Esophagus squamous epithelium (tissue), 5 donors: ENCODE measurements at places on chromosomes 5 and 9. TPM values are rescaled to one million over a fixed set of nuclear protein-coding genes. Genes with fewer than 3 reads are reported as not detected.

DNA sequence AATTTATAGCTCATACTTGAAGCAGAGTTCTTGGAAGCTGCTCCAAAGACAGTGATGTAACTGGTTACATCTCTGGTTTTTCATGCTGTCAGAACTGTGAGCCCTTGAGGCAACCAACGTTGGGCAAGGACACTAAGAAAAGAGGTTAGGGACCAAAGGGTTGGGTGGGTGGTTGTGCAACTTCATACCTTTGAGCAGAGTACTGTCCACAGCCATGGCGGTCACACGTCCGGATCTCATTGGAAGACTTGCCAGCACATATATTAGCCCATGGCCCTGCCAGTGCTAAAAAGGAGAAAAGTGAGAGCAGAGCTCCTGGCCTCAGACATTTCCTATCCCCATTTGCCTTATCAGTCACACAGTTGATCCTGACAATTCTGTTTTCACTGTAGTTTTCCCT, 2.1 kb downstream of the LECT2 start:
- DNase-seq, result no peak

- DNase-seq, result no peak
These were observed 213.2 kb downstream of the PCSK5 start for GRCh38 chr9:76103531-76104315.

DNA sequence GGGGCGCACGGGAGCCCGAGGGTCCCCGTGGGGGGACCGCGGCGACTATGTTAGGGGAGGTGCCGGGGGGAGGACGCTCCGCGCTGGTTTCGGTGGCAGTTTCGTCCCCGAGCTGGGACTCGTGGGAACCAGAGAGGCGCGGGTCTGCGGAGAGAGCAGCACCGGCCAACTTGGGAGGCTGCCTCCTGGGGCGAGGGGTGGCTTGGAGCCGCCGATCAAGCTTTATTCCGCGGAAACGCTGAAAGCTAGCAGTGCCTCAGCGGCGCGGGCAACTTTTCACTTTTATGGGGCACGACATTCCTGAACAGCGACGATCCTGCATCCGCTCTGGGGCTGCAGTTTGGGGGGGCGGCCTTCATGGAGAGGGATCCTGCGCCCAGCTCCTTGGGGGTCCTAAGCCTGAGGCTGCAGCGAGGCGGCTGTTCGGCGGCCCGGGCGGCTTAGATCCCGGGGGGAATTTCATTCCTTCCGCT, 369 bp downstream of the OCLN start:
- no peak for DNase-seq

GRCh38 chr5:156675395-156675794, 174.7 kb upstream of the PPP1R2B start:
- no peak for DNase-seq

DNA sequence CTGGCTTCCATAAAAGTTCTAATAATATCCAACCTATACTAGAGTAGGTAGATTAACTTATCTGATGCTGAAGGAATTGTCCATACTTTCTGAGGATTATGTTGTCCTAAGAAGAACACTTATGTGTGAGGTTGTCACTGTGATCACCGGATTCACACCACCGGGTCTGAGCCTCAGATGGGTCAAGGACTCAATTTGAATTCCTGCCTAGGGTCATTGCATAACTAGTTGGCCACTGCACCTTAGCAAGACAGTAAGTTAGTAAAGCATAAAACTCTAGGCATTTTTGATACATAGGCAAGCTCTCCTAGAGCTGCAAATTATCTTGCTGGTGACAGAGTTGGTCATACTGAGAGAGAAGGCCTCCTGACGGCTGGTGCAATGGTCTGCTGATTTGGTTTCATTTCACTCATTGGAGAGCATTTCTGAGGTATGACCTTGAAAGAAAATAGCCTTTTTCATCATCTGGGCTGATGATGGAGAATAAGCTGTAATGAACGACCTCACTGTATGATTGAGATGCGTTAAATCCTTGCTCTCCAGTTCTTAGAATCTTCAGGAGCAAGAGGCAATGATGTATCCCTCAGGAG, 72.0 kb upstream of the CKMT2 start:
- DNase-seq, result no peak

DNA sequence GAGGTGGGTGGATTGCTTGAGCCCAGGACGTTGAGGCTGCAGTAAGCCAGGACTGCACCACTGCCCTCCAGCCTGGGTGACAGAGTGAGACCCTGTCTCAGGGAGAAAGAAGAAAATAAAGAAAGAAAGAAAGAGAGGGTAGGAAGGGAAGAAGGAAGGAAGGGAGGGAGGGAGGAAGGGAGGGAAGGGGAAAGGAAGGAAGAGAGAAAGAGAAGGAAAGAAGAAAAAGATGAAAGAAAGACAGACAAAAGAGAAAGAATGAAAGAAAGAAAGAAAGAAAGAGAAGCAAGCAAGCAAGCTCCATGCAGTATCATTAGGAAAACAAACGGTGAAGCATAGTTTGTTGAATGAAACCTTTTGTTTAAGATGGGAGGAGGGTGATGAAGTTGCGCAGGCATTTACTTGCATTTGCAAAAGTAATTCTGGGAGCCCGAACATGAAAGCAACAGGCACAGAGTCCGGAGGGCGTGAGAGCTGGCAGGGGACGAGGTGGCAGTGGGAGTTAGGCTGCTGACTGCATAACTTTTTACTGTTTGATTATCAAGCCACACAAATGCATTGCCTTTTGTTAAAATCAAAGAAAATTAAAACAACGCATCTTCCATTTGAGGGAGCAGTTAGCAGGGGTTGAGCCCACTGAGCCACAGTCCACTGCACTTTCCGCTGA, 26.0 kb upstream of the CEP72 start:
- DNase-seq, result no peak

- no peak for DNase-seq
These were observed 576.7 kb upstream of the ZNF462 start for GRCh38 chr9:106286249-106286648.

DNA sequence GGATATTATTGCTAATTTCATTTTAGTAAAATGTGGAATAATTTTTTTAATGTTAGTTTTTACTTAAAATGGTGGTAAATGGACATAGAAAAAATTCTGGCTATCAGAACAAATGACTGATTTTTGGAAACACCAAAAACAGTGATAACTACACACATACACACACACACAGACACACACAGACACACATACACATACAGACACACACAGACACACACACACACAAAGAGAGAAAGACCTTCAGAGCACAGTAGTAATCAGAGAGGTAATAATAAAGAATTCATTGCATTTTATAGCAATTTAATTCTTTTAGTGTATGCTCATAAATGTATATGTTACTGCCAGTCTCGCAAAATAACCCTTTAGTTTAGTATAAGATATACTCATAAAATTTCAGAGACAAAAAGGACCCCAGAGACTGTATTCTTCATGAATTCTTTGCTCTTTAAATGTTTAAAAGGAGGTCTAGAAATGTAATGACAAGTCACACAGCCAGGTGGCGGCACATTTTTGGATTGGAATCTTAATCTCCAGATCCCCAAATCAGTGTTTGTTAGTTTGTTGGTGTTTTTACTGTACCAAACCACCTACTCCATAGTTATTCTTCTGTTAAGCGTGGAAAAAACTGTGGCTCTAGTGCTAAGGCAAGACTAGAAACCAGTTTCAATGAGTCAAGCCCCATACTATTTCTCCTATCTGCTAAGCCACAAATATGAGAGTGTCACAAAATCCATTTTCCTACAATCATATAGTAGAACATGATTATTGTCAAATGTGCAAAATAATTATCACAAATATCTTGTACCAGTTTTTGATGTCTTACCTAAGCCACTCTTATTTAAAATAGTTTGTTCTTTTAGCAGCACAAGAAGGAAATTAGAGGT, 109.9 kb downstream of the EDIL3 start:
- DNase-seq, result no peak

DNA sequence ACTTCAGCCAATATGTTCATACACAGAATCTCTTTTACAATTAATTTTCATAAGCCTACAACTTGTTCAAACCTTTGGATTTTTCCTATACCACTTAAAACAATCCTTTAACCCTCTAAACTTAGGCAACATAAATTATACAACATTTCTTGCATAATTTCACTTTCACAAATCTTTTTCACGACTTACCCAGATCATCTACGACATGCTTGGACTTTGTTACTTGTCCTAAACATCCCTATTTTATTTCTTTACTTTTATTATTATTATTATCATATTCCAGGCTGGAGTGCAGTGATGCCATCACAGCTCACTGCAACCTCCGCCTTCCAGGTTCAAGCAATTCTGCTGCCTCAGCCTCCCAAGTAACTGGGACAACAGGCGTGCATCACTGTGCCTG, 68.0 kb downstream of the CACNA1B start:
- no peak for DNase-seq

DNA sequence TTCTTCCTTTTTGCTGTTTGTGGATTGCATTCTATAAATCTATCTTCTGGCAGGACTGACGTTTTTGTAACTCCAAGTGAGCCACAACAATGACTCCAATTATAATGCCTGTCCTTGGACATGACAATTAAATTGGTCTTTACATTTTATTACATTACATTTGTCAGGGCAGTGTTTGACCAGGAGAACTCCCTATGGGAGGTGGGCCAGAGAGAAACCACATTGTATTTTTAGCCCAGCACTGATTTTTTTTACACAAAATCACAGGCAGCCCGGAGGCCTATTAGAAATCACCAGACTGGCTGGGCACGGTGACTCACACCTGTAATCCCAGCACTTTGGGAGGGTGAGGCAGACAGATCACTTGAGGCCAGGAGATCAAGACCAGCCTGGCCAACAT, 99.1 kb upstream of the SMC5 start:
- no peak for DNase-seq

DNA sequence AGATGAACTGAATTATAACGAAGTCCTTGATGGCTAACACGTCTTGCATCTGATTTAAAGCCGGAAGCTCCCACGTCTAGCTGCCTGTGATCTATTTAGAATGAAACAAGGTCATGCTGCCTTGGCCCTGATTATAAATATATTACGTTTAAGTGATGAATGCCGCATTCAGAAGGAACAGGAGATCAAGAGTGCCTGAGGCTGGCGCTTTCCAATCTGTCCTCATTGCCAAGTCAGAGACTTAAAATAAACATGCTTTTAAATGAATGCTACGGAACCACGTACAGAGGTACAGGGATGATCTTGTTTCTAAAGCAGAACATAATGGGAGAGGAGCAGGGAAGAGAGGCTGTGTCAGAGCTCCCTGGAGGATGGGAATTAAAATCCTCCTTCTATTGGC, 292.8 kb downstream of the TLE1 start:
- DNase-seq, result no peak

GRCh38 chr9:113577525-113578261, 114.2 kb downstream of the RGS3 start:
- no peak for DNase-seq

DNA sequence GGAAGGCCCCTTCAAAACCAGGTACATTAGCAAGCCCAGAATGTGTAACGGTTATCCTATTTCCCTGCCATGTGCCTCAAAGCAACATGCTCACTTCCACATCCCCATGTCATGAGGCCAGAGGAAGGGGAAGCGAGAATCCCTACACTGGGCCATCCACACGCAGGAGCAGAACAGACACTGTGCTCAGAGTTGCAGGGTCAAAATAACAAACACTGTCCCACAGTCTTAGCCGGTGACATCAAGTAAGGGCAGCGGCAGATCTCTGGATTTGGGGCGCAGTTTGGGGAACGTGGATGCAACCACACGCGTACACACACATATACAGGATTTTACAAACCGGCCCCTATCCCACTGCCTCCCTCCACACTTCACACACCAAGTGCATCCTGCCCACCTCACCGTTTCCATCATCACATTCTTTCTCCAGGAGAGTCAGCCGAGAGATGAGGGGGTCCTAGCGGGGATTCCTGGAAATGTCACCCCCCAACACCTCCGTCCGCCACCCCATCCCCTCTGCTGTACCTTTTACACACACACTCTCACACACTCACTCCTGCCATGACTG, 776 bp downstream of the APBA1 start:
- DNase-seq, result no peak

DNA sequence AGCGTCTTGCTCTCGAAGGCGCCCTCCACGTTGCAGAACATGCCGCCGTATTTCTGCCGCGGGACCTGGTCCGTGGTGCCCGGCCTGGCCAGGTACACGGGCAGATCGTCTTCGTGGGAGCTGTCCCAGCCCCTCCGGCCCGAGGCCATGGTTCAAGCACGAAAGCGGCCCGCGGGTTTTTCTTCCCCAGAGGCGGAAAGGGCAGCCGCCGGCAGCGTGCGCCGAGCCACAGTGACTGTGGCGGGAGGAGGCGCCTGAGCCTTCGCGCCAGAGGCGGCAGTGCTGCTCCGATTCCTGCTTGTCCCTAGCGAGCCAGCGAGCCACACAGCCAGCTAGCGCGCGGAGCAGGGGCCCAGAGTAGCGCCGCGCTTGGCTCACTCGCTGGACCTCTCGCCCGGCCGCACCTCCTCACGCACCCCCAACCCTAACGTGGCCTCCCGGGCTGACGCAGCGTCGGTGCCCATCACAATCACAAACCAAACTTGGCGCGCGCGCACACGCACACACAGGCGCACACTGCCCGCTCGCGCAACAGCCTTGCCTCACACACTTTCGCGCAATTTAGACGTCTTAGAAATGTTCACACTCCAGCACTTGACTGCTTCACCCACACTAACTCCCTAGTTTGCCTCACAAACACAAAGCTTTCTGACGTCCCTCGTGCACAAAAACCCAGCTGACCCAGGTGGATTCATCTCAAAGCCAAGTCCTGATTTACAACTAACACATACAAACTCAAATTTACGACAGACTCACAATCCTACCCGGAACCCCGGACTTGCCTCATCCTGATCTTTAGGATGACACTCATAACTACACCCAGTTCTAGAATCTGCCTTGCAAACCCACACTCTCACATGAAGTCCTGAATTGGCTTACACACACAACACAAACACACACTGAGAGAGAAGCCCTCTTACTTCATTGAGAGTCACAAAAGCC, at the start of gene DPYSL3:
DPYSL3 (minus strand) TSS at position 359 of the 942 bp plus-strand sequence; CDS start at position 149, 210 bp downstream.
- no peak for DNase-seq

- DNase-seq, result no peak
These were observed 11.6 kb upstream of the RNU6ATAC start for GRCh38 chr9:134175808-134176598.

DNA sequence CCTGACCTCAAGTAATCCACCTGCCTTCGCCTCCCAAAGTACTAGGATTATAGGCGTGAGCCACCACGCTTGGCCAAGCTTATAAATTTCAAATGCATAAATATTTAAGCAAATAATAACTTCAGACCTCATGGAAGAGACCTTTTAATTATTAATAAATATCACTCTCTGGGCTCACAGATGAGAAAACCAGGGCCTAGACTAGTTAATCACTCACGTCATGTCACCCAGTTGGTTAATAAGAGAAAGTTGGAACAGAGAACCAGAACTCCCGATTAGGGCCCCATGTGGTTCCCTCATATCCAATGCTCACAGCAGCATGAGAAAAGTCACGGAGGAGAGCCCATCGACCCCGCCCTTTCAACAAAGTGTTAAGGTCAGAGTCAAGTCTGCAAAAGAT, 79.3 kb downstream of the EPB41L4A start:
- DNase-seq, result no peak

Gene IGFBPL1
- total RNA-seq, result not detected

Gene C9orf43
- 0.32 TPM for total RNA-seq

Gene PLCXD3
- total RNA-seq, result not detected

Gene ANKRD34B
- total RNA-seq, result not detected
